ENCODE measurements at places on chromosomes 1 and 21. TPM values are rescaled to one million over a fixed set of nuclear protein-coding genes. Genes with fewer than 3 reads are reported as not detected.

OR2G3 gene
- not detected for total RNA-seq

PRKAA2 gene
- 0.05 TPM for total RNA-seq

OR2M3 gene
- total RNA-seq = not detected

LRRIQ3 gene
- 1.2 TPM for total RNA-seq

RXFP4 gene
- not detected for total RNA-seq

FAM72B gene
- 1.0 TPM for total RNA-seq

FMO3 gene
- total RNA-seq = not detected

SPATA45 gene
- total RNA-seq = not detected

ZRANB2 gene
- total RNA-seq = 40.7 TPM

C1QB gene
- total RNA-seq = not detected

CFAP74 gene
- 0.07 TPM for total RNA-seq

RXRG gene
- total RNA-seq = not detected

SPATA21 gene
- total RNA-seq = not detected

AKR1A1 gene
- total RNA-seq = 77.2 TPM

WDR4 gene
- total RNA-seq = 38.8 TPM

NEK2 gene
- total RNA-seq = 14.9 TPM

TMEM82 gene
- total RNA-seq = not detected

LMX1A gene
- total RNA-seq = not detected

TENT5C gene
- total RNA-seq = 0.17 TPM

SH2D2A gene
- total RNA-seq = not detected

KRTAP11-1 gene
- not detected for total RNA-seq

AMY1B gene
- not detected for total RNA-seq

LCE1F gene
- 20.7 TPM for total RNA-seq

FLG2 gene
- not detected for total RNA-seq

TMPRSS15 gene
- not detected for total RNA-seq

AIM2 gene
- 0.17 TPM for total RNA-seq

ACBD3 gene
- 50.3 TPM for total RNA-seq

Measured in mammary epithelial cell (primary cell).